Left lung (tissue), 14 donors: ENCODE measurements at places on chromosomes 5 and 9. TPM values are rescaled to one million over a fixed set of nuclear protein-coding genes. Genes with fewer than 3 reads are reported as not detected.

DNA sequence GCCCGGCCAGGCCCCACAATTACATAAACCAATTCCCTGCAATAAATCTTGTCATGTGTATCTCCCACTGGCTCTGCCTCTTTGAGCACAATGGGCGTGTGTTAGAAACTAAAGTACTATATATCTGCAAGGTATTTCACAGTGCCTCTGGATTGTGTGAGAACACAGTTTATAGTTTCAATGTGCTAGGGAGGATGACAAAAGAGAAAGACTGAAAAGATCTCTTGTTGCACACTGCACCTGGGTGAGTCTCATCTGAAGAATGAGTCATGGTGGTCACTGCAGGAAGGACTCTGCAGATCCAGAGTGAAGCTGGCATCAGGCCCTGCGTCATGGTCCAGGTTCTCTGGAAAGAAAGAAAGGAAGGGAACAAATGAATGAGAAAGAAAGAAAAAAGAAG lies 20.7 kb upstream of the CTSV start:
- DNase-seq = no peak

IARS1 gene
- polyA plus RNA-seq = 92.1 TPM

INSYN2B gene
- 4.2 TPM for polyA plus RNA-seq

DNA sequence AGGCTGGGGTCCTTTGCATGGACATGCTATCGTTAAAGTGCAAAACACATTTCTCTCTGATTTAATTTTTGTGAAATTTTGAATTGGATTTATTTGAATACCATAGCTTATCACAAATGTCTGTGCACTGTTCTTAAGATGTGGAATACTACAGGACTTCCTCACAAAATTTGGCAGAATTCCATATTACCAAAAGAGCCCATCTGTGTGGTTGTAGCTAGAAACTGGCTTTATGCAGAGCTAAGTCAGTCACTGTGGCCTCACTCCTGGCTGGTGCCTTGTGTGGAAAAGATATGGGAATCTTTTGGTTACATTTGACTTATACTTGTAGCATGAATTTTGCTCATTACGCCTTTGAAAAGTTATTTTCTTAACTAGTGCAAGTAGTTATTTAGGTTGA lies 35.5 kb downstream of the ACO1 start:
- DNase-seq = no peak

RIGI gene
- 12.9 TPM for polyA plus RNA-seq

GRCh38 chr5:124902097-124902821 lies 155.8 kb upstream of the ZNF608 start:
- DNase-seq = no peak

SLC6A7 gene
- polyA plus RNA-seq = not detected

DNA sequence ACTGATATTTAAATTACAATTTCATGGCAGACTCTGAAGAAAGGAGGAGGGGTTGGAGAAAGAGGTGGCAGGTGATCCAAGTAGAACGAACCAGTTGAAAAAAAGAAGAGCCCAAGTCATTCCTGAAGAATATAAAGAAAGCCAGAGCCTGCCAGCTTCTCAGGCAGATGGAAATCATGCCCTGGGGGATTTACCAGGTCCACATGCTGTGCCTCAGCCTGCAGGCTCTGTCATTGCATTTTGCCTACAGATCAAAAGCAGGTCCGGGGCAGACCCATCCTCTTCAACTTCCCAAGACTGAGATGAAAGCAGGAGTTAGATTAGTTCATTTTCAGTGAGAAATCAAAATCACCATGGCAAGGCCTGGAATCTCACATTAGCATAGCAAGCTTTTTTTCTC lies 48.5 kb downstream of the GDNF start:
- DNase-seq = no peak

GRCh38 chr5:150801117-150801927 lies 22.8 kb downstream of the SMIM3 start:
- DNase-seq = peak; percentile 75

- DNase-seq = no peak
Measured at GRCh38 chr9:129656795-129657390, 8.6 kb upstream of the PRRX2 start.

DNA sequence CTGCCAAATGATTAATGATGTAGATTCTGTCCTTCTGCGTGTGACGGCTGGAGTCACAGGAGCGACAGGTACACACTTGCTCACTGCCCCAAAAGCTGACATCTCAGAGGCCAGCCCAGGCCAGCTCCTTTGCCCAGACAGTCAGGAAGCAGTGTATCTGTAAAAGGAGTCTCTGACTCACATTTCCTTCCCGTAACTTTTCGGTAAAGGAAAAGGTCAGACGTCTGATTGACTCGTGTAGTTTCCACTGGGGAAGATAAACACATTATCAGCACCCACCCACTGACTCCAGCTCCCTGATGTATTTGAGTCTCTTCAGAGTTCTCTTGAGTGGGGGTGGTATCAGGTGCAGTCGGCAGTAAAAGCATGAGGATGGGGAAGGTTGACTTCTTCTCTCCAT lies 64.4 kb upstream of the WWC1 start:
- no peak for DNase-seq

GRCh38 chr5:127447827-127448226 lies 69.6 kb upstream of the PRRC1 start:
- no peak for DNase-seq

GRCh38 chr5:34474573-34475021 lies 181.5 kb upstream of the RAI14 start:
- DNase-seq = no peak

CDC23 gene
- 53.0 TPM for polyA plus RNA-seq

- DNase-seq = no peak
Measured at GRCh38 chr9:3879315-3879714, 353.5 kb upstream of the RFX3 start.

PLPP1 gene
- polyA plus RNA-seq = 84.2 TPM

DNA sequence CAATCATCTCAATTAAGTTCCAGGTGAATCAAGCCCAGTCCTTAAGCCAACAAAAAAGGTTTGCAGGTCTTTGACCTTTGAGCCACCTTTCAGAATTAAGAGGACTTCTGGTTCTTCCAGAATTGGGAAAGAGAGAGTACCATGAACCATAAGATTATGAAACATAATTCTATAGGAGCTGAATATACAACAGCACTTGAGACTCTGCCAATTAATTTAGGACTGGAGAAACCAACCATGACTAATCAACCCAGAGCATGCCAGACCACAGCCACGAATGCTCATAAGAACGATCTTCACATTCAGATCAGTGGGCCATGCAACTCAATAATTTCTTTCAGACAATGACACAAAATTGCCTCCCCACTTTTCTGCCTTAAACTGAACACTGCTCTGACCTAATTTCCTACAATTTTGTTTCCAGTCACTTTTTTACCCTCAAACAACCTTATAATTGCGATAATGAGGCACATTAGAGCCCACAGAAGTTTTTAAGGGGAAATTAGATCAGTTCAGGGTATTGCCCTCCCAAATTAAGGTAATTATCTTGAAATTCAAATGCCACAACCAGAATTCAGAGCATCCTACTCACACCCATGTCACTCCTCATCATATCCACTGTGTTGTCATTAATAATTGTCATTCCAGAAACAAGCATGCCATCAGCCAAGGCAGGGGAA lies 213.4 kb downstream of the ATPSCKMT start:
- DNase-seq = no peak
